ENCODE measurements at places on chromosomes 5 and 9.

GRCh38 chr9:127279717-127280285 lies 15.2 kb downstream of the GARNL3 start:
- no peak for DNase-seq

DNA sequence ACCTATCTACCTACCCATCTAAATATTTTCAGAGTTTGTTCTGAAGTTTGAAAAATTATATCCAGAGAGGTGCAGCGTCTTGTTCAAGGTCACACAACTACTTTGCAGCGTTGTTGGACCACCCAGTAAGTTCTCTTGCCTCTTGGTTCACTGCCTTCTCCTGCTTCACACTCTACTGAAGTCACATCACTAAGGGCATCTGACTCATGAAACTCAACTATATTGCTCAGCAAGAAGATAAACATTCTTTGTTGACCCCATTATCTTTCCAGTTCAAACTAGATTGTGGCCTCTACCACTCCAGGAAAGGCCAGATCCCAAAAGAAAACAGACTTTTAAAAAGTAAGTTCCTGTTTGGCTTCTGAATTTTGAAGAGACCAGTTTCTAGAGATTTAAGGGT lies 326.9 kb downstream of the SLIT3 start:
- DNase-seq, result peak; percentile 64

- no peak for DNase-seq
Observed at GRCh38 chr9:96343515-96344360, 39.8 kb downstream of the SLC35D2 start.

- DNase-seq, result no peak
Observed at GRCh38 chr5:168850683-168851082, 271.5 kb upstream of the PANK3 start.

DNA sequence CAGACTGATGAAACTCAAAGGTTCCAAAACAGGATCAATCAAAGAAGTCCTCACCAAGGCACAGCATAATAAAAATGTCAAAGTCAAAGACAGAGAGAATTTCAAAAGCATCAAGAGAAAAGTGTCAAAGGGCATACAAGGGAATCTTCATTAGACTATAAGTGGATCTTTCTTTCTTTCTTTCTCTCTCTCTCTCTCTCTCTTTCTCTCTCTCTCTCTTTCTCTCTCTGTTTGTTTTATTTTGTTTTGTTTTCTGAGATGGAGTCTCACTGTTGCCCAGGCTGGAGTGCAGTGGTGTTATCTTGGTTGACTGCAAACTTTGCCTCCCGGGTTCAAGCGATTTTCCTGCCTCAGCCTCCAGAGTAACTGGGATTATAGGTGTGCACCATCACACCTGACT lies 148.3 kb upstream of the CD180 start:
- no peak for DNase-seq

DNA sequence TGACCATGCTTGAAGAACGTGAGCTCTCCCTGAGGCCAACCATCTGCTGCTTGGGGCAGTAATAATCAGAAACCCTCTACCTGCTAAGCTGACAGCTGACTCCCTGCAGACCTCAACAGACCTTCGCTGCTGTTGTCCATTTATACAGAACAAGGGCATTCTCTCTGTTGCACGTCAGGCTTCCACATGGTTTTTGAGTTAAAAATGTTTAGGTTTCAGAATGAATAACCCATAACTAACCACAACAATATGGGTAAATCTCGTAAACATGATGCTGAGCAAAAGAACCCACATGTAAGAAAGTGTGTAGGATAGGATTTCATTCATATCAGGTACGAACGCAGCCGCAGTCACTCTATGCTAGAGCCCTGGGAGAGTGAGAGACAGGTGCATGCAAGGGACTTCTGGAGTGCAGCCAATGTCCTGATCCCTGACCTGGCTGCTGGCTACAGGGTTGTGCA lies 348.5 kb downstream of the MED10 start:
- no peak for DNase-seq

- no peak for DNase-seq
Observed at GRCh38 chr9:4308482-4308881, 8.6 kb upstream of the GLIS3 start.

GRCh38 chr5:170534177-170534576 lies 30.4 kb downstream of the KCNIP1 start:
- DNase-seq, result no peak

DNA sequence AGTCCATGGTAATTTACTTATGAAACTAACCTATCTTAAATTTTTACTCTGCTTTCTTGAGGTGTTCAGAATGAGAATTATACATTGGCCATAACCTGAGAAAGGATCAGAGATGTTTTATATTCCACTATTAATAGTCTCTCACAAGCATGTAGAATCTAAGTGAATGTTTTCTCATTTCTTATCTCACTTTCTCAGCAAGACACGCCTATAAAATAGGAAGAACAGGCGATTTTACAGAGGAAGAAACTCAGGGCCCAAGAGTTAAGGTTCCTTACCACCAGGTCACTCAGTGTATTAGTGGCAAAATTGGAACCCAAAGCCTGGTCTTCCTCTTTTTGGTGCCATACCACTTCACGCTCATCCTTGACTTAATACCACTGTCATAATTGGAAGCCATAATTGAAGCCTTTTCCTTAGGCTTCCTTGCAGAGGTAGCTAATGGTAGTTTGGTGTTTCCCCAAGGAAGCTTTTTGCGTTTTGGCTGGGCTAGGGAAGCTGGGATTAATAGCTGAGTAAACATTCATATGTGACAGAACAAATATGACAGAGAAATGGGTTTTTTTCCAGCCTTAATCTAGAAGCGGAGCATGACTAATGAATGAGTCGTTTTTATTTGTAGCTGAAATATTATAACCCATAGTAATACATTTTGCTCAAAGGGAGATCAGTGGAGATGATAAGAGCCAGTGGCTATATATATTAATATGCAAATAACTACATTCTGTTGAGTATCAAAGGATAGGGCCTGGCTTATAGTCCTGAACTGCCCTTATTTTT lies 16.9 kb downstream of the HMGXB3 start:
- peak; percentile 70 for DNase-seq

GRCh38 chr5:145124806-145125205 lies 710.3 kb downstream of the PRELID2 start:
- DNase-seq, result no peak

DNA sequence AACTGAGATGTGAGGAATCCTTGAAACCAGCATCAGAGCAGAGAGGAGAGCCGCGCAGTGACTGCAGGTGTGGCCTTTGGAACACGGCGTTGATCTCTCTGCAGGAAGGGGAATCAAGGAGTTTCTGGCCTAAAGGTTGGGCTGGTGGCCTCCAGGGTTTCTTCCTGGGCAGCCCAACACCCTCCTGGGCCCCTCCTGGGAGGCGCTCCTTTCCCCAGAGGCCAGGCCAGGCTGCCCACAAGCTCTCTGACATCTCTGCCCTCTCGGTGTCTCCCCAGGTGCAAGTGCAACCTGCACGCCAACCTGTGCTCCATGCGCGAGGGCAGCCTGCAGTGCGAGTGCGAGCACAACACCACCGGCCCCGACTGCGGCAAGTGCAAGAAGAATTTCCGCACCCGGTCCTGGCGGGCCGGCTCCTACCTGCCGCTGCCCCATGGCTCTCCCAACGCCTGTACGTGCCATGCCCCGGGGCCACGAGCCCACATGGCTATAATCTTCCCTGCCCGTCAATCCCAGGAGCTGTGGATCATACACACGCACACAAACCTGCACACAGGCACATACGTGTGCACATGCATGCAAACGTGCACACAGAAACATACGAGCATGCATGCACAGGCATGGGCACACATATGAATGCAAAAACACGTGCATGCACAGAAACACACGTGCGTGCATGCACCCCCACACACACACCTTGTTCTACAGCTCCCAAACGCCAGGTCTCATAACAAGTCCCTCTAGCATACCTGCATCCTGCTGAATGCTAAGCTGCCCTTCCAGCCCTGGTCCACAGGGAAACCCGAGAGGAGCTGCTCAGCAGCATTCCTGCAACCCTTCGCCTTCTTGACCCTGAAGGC lies 64.9 kb downstream of the NTNG2 start:
- DNase-seq, result no peak

GRCh38 chr5:132181011-132181629 lies 46.5 kb downstream of the P4HA2 start:
- DNase-seq, result no peak

- no peak for DNase-seq
Observed at GRCh38 chr5:160367261-160367660, 3.2 kb downstream of the C1QTNF2 start.

- no peak for DNase-seq
Observed at GRCh38 chr5:30620481-30621085, 572.9 kb upstream of the CDH6 start.

- DNase-seq, result peak; percentile 57
Observed at GRCh38 chr9:132114102-132114707, 34.5 kb upstream of the MED27 start.
